ENCODE measurements at places on chromosomes 11 and 22.

DNA sequence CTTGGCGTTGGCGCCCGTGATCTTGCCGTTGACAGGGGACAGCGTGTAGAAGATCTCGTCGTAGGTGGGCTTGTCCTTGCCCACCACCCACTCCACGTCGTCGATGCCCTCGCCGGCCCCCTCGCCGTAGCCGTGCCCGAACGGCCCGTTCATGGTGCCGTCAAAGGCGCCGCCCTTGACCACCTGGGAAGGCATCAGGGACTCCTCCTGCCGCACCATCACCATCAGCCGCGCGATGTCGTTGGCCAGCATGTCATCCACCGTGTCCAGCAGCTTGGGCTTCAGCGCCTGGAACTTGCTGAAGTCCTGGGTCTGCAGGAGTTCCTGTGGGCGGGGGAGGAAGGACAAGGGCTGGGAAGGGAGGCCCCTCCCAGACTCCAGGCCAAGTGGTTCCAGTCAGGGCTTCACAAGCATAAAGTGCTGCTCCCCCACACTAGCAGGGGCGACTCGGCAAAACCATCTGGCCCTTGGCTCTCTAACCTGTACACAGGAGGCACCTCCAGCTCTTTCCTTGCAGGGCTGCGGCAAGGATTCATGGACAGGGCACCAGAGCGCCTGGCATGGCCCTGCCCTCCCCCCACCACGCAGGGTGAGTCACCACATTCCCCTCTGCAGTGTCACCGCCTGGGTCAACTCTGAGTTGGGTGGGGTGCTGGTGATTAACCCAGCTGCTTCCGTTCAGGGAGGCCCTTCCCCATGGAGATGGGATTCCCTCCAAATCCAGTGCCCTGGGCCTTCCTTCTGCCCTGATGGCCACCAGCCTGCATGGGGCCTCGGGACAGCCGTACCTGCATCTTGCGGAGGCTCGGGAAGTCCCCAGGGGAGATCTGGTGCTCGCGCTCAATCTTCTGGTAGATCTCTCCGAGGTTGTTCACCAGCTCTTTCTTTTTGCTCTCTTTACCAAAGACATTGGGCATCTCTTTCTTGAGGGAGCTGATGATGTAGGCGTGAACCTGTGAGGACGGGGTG lies 10.4 kb upstream of the CDC42BPG start:
- DNase-seq = no peak

DNA sequence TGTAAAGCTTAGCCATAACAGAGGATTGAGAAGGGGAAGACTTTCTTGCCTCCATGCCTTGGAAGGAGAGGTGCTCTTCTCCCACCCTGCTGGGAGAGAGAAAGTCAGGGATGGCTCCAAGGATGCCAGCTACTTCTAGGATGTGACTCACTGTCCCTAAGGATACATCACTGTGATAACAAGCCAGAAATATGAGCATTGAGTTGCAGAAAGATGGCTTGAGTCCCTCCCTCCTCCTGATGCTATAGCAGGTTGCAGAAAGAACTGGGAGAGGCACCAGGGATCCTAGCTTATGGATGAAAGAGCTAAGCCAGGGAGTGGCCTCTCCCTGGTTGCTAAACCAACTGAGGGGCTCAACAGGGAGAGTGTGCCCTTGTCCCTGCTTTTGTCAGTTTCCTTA lies 27.8 kb upstream of the FJX1 start:
- DNase-seq = no peak

DNA sequence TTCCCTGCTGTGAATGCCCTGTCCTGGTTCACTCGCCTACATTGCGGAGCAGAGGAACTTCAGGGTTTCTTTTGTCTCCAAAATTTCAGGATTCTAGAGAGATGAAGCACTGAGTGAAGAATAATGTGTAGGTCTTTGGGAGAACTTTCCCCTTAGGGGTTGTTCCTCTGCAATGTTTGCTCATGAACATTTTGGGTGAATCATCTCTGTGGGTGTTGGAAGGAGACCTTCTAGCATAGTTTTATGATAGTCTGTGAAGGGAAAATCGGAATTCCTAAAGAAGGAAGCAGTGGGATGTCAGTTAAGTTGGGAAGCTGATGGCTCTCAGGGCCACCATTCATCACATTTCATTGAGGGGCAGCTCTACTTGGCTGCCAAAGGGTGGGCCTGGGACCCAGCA lies 64.8 kb downstream of the MIAT start:
- DNase-seq = no peak

DNA sequence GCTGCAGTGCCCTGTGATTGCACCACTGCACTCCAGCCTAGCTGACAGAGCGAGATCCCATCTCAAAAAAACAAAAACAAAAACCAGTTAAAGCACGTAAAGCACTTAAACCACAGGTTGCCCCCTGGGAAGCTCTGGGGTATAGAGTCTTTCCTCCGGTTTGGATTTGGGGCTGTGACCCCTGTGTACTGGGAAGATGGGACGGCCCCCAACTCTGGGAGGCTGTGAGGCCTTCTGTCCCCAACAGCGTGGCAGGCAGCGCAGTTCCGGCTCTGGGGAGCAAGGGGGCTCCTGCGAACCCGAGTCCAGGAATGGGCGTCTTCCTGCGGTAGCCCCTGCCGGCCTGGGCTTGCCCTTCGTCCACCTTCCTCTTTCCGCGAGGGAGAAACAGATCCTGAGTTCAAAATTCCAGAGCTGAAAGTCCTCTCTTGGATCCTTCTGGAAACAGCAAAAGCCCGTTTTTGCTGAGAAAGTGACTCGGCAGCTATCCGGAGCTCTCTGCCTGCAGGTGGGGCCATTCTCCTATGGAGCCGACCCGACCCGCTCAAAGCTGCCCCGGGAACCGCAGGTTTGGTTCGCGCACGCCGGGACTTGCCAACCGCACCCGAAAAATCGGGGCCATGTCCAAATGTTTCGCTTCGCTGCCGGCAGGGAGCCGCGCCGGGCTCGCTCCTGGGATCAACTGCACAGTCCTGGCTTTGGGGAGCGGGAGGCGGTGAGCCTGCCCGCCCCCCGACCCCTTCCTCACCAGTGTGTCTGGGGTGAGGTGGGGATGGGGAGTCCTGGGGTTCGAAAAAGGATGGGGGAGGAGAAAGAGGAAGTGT lies 36.3 kb upstream of the POLA2 start:
- peak; percentile 45 for DNase-seq

DNA sequence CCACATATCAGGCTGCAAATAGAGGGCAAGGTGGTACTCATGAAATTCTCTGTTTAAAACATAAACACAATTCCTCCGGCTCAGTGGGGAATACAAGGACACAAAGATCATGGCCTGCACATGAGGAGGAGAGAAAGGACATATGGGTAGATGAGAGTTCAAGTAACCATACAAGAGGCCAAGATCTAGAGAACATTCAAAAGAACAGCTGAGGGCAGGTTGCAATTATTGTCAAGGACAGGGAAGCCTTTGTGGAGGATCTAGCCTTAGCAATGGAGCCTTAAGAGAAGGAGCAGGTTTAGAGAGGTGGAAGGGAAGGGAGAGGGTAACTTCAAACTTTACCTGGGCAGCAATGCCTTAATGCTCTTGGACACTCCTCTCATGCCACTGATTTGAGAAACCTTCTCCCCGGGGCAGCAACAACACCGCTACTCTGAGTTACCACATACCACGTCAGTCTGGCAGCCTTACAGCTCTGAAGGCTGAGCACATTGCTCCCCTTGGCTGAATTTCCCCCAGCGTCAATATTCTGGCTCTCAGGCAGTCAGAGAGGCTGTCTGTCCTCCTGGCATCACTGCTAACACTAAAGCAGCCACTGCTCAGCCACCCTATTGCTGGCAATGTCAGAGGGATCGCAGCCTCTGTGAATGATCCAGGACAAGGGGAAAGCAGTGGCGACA lies 55.5 kb downstream of the CLPB start:
- DNase-seq = no peak

- no peak for DNase-seq
Measured at GRCh38 chr22:43008509-43008908, 6.4 kb downstream of the PACSIN2 start.

GRCh38 chr11:26322335-26323067 lies 9.4 kb upstream of the ANO3 start:
- no peak for DNase-seq

GRCh38 chr11:42013656-42014201 lies 554.3 kb upstream of the LRRC4C start:
- DNase-seq = no peak

DNA sequence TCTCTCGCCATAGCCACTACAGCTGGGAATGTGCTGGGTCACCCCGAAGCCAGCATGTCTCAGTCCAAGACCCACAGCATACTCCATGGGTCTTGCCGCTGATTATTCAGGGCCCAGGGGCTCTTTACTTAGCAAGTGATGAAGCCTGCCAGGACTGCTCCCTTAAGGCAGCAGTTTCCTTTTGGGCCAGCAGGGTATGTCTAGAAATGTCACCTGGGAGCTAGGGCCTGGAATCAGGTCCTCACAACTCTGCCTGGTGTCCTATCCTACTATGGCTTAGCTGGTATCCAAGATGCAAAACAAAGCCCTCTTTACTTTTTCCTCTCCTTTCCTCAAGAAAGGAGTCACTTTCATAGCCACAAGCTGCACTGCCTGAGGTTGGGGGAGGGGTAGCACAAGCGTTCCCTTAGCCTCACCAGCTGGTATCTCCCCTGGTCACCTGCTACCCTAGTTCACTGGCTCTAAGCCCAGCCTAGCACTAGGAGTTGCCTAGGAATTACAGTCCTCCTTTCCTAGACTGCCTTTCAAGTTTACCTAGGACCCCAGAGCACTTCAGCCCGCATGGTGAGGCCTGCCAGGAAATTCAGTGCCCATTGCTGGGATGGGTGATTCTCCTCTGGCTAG lies 22.6 kb upstream of the NCR3LG1 start:
- DNase-seq = no peak

DNA sequence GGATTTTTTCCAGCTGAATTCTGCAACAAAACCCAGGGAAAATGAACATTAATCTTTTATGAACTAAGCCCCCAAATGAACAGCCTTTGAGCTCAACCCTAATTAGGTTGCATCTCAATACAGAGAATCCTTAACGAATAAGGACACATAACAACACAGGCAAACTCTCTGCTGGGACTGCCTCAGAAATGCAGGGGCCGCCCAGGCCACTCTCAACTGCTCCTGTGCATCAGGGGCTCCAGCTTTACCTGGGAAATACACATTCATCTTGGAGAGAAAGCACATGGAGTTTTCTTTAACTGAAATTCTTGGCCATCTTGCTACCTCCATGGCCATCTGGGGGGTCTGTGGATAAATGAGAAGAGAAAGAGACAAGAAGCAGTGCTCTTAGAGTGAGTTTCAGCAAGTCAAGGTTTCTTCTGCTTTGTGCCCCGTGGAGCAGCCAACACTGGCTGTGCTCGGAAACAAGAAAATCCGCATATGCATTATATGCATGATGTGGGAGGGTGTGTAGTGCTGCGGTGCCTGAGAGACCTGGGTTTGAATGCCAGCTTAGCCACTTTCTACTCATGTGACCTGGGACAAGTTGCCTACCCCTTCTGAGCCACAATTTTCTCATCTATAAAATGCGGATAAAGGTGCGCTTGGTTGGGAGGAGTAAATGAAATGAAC lies 81.9 kb upstream of the RCN1 start:
- no peak for DNase-seq

DNA sequence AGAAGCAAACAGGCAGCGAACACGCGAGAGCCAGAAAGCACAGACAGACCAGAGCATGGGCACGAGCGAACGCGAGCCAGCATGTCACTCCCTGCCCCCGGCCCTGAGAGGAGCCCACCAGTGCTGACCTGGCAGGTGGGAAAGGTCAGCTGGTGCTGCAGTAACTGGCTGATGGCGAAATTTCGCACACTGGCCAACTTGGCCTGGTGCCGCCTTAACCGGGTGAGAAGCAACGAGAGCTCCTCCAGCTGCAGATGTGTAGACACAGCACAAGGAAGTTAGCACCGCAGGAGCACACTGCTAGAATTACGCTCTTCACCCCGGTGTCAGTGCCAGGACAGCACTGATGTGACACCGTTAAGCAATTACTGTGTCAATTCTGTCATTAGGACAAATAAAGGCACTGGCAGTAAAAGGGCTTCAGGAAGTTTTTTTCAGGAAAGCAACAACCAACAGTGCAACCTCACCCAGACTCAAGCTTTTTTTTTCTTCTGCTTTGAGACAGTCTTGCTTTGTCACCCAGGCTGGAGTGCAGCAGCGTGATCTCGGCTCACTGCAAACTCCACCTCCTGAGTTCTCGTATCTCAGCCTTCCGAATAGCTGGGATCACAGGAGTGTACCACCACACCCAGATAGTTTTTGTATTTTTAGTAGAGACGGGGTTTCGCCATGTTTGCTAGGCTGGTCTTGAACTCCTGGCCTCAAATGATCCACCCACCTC lies 76.8 kb downstream of the C11orf58 start:
- no peak for DNase-seq

- no peak for DNase-seq
Measured at GRCh38 chr11:2801711-2802388, 83.7 kb downstream of the CDKN1C start.

- DNase-seq = no peak
Measured at GRCh38 chr11:12685229-12685628, 11.0 kb downstream of the TEAD1 start.

DNA sequence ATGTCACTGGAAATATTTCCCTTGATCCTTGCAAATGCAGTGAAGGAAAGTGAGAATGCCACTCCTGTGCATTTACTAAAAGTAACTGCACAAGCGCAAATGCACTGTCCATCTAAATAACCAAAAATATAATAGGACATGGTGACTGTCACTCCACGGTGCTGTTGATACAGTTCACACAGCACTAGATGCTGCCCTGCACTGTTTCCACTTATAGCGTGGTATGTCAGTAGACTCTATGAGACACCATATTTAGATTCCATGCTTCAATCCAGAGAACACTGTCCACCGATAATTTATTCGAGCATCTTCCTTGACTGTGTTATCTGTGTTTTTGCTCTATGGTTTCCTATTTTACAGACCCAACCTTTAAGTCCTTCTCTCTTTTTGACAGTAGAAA lies 125.8 kb downstream of the MAML2 start:
- no peak for DNase-seq

DNA sequence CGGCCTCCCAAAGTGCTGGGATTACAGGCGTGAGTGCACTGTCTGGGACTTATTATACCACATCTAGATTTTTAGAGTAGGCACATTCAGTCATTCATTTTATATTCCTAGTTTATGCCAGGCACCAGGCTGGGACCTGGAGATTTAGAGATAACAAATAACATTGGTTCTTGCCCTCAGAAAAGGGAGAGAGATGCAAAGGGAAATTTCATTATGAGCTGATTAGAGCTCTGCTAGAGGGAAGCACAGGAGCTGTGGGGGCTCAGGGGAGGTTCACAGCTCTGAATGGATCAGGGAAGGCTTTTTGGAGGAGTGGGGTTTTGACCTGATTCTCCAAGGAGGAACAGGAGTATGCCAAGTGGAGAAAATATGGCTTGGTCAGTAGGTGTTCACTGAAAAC lies 32.3 kb downstream of the MEI1 start:
- no peak for DNase-seq

DNA sequence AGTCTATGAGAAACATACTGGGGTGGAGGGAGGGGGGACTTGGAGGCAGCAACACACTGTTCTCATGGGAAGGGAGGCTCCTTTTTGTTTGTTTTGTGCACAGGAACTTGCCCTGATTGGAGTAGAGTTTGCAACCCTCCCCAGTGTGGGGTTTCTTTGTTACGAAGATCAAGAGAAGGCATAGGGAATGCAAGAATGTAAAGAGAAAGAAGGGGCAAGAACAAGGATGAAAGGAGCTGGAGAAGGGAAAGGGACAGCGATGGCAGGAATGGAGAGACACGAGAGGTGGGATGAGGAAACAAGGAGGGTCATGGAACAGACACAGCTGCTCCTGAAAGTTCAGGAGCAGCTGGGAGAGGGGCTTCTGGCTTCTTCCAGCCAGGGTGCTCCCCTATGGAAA lies 611.7 kb downstream of the NTM start:
- no peak for DNase-seq

Measured in stimulated activated CD4-positive, alpha-beta T cell treated with anti-CD3 and anti-CD28 coated beads, Interleukin-15, amount 100 ng/mL, for 48 hours (primary cell).